ENCODE measurements at places on chromosomes 11 and 22. TPM values are rescaled to one million over a fixed set of nuclear protein-coding genes. Genes with fewer than 3 reads are reported as not detected.

CLMP gene
- total RNA-seq, result 4.2 TPM

DNA sequence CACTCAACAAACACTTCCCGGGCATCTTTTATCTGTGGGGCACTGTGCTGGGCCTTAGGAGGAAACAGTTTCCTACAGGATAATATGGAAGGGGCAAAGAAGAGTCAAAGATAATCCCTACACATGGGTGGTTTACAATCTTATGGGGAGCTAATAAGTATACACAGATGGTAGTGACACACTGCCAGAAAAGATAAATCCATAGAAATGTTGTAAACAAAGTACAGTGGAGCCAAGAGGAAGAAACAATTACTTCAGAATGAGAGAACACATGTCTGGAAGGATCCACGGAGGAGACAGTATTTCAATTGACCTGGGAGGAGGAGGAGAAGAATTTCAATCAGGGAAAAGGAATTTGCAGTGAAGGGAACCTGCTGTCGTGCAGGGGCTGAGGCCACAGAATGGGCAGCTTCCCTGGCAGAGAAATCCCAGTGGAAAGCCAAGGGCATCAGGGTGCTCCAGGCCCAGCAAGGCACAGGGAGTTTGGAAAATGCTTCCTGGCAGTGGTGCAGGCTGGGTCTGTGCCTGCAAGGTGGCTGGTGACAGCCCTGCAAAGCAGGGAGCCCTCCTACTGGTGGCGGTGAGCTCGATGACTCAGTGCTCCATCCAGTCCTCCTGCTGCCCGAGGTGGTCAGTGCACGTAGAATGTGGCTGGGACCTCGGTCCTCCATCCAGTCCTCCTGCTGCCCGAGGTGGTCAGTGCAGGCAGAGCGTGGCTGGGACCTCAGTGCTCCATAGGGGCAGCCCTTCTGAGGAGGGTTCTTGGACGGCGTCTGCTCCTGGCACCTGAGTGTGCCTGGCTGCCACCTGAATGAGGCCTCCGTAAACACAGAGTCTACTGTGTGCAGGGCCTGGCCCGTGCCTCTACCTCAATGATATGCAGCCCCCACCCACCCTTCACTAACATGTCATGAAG, 444.3 kb upstream of the B3GAT1 start:
- peaks cover 7% of the 10 kb centered on the region for H3K27me3 ChIP-seq
- H3K4me1 ChIP-seq, result no peaks in the 10 kb centered on the region
- DNase-seq, result no peak
- H3K36me3 ChIP-seq, result no peaks in the 10 kb centered on the region

GRCh38 chr11:93000511-93001476, 31.3 kb downstream of the MTNR1B start:
- H3K36me3 ChIP-seq, result no peaks in the 10 kb centered on the region
- no peak overlapping the region for H3K27ac ChIP-seq
- H3K4me1 ChIP-seq, result peaks cover 27% of the 10 kb centered on the region
- no peak overlapping the region for H3K4me3 ChIP-seq
- H3K27me3 ChIP-seq, result no peaks in the 10 kb centered on the region

GRCh38 chr11:65663639-65664200, 1.0 kb upstream of the RELA start:
- peaks cover 9% of the 10 kb centered on the region for H3K36me3 ChIP-seq
- DNase-seq, result no peak
- H3K27ac ChIP-seq, result peak overlapping the region; percentile 94
- no peaks in the 10 kb centered on the region for H3K27me3 ChIP-seq
- peaks cover 6% of the 10 kb centered on the region for H3K4me1 ChIP-seq

GRCh38 chr22:36330655-36331305, 57.0 kb downstream of the MYH9 start:
- peaks cover 79% of the 10 kb centered on the region for H3K4me1 ChIP-seq
- peak overlapping the region; percentile 96 for H3K27ac ChIP-seq
- no peak for DNase-seq
- H3K4me3 ChIP-seq, result no peak overlapping the region

NCF4 gene
- total RNA-seq, result not detected

RIMBP3C gene
- total RNA-seq, result 1.4 TPM

DNA sequence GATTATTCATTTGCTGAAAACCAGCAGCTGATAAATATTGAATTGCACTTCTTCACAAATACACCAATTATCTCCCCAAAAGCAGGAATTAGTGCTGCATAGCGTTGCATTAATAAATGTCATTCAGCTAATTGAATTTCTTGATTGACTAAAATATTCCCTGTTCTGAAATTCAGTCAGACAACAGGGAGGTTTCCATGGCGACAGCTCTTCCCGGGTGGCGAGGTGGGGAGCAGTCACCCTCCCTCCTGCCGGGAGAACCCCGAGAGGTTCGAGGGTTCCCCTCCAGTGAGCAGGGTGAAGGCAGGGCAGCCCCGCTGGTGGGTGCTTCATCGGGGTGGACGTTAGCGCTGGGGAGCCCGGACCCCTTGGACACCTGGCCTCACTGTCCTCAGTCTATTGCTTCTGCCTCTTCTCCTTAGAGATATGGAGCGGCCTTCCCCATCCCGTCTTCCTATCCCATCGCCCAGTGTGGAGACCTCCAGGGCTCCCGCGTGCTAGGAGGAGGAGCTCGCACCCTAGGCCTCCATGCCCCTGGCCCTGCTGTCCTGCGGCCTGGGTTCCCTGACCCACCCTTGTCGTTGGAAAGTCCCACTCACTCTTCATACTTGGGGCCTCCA, 983.5 kb downstream of the BRD1 start:
- H3K36me3 ChIP-seq, result no peaks in the 10 kb centered on the region
- H3K4me3 ChIP-seq, result no peak overlapping the region
- H3K27ac ChIP-seq, result no peak overlapping the region
- no peaks in the 10 kb centered on the region for H3K4me1 ChIP-seq
- H3K27me3 ChIP-seq, result no peaks in the 10 kb centered on the region

TP53I11 gene
- total RNA-seq, result 85.6 TPM

DNA sequence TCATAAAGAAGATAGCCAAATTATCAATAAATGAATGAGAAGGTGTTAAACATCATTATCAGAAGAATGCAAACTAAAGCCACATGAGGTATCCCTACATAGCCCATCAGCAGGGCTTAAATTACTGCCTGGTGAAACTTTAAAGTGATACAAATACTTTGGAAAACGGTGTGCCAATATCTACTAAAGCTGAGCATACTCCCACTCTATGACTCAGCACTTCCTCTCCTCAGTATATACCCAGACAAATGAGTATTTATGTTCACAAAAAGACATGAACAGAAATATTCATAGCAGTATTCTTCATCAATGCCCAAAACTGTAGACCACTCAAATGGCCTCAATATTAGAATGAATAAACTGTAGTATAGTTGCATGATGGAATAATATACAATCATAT, 284.6 kb upstream of the ZC3H12C start:
- DNase-seq, result no peak
- no peak overlapping the region for H3K27ac ChIP-seq
- peaks cover 2% of the 10 kb centered on the region for H3K27me3 ChIP-seq
- H3K36me3 ChIP-seq, result peaks cover 2% of the 10 kb centered on the region

TMEM121B gene
- total RNA-seq, result 12.2 TPM

DNA sequence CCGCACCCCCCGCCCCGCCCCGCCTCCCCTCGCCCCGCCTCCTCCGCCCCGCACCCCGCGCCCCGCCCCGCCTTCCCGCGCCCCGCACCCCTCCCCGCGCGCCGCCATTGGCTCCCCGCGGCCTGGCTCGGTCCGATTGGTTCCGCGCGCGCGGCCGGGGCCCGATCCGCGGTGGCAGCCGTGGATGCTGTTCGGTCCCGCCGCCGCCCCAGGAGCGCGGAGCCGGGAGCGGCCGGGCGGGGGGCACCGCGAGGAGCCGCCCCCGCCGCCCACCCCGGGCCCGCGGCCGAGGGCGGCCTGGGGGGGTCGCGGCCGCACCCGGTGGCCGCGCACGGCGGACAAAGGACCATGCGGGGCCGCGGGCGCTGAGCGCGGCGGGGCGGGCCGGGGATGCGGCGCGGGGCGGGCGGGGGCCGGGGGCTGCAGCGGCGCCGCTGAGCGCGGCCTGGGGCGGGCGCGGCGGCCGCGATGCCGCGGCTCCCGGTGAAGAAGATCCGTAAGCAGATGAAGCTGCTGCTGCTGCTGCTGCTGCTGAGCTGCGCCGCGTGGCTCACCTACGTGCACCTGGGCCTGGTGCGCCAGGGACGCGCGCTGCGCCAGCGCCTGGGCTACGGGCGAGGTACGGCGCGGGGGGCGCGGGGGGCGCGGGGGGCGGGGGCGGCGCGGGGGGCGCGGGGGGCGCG, at the start of gene B4GALNT4:
B4GALNT4 (plus strand) TSS at position 164 of the 683 bp plus-strand sequence; CDS start at position 469, 305 bp downstream.
- peaks cover 48% of the 10 kb centered on the region for H3K4me1 ChIP-seq
- peak within 1 kb of the TSS; percentile 92 for H3K4me3 ChIP-seq
- H3K27me3 ChIP-seq, result peaks cover 15% of the 10 kb centered on the region
- DNase-seq, result no peak

APOL5 gene
- total RNA-seq, result not detected

GRCh38 chr22:27480487-27480886, 321.1 kb downstream of the MN1 start:
- peak overlapping the region; percentile 29 for H3K4me3 ChIP-seq
- H3K36me3 ChIP-seq, result no peaks in the 10 kb centered on the region
- peak; percentile 53 for DNase-seq
- H3K27ac ChIP-seq, result peak overlapping the region; percentile 85
- H3K4me1 ChIP-seq, result peaks cover 48% of the 10 kb centered on the region

- H3K4me1 ChIP-seq, result no peaks in the 10 kb centered on the region
- no peak overlapping the region for H3K27ac ChIP-seq
- no peaks in the 10 kb centered on the region for H3K36me3 ChIP-seq
Observed at GRCh38 chr11:35118906-35119305, 20.1 kb upstream of the CD44 start.

PRR5L gene
- 6.6 TPM for total RNA-seq

- no peaks in the 10 kb centered on the region for H3K27me3 ChIP-seq
- peaks cover 23% of the 10 kb centered on the region for H3K4me1 ChIP-seq
- no peak for DNase-seq
- H3K27ac ChIP-seq, result no peak overlapping the region
- no peak overlapping the region for H3K4me3 ChIP-seq
- H3K36me3 ChIP-seq, result no peaks in the 10 kb centered on the region
Observed at GRCh38 chr11:30487200-30487898, 98.8 kb downstream of the MPPED2 start.

- no peak for DNase-seq
- no peaks in the 10 kb centered on the region for H3K27me3 ChIP-seq
- H3K4me1 ChIP-seq, result peaks cover 33% of the 10 kb centered on the region
- H3K27ac ChIP-seq, result peak overlapping the region; percentile 64
- peak overlapping the region; percentile 99 for H3K4me3 ChIP-seq
- H3K36me3 ChIP-seq, result no peaks in the 10 kb centered on the region
Observed at GRCh38 chr11:82899957-82900276, 313 bp downstream of the PRCP start.

- no peak overlapping the region for H3K27ac ChIP-seq
- DNase-seq, result no peak
- H3K27me3 ChIP-seq, result no peaks in the 10 kb centered on the region
- H3K4me1 ChIP-seq, result no peaks in the 10 kb centered on the region
- H3K36me3 ChIP-seq, result no peaks in the 10 kb centered on the region
Observed at GRCh38 chr11:23058656-23059055, 198.4 kb upstream of the CCDC179 start.

PTPRJ gene
- 25.5 TPM for total RNA-seq

- H3K36me3 ChIP-seq, result no peaks in the 10 kb centered on the region
- DNase-seq, result no peak
- H3K27me3 ChIP-seq, result no peaks in the 10 kb centered on the region
- H3K4me1 ChIP-seq, result peaks cover 4% of the 10 kb centered on the region
- H3K27ac ChIP-seq, result no peak overlapping the region
Observed at GRCh38 chr22:30649430-30650007, 13.9 kb downstream of the SLC35E4 start.

KCNK4 gene
- total RNA-seq, result not detected

Measured in neural crest cell (in vitro differentiated cells).